ENCODE measurements at places on chromosomes 4 and X.

- DNase-seq, result no peak
Measured at GRCh38 chr4:92182006-92182735, 121.6 kb upstream of the GRID2 start.

- no peak for DNase-seq
Measured at GRCh38 chrX:108159028-108159670, 67.6 kb downstream of the ATG4A start.

DNA sequence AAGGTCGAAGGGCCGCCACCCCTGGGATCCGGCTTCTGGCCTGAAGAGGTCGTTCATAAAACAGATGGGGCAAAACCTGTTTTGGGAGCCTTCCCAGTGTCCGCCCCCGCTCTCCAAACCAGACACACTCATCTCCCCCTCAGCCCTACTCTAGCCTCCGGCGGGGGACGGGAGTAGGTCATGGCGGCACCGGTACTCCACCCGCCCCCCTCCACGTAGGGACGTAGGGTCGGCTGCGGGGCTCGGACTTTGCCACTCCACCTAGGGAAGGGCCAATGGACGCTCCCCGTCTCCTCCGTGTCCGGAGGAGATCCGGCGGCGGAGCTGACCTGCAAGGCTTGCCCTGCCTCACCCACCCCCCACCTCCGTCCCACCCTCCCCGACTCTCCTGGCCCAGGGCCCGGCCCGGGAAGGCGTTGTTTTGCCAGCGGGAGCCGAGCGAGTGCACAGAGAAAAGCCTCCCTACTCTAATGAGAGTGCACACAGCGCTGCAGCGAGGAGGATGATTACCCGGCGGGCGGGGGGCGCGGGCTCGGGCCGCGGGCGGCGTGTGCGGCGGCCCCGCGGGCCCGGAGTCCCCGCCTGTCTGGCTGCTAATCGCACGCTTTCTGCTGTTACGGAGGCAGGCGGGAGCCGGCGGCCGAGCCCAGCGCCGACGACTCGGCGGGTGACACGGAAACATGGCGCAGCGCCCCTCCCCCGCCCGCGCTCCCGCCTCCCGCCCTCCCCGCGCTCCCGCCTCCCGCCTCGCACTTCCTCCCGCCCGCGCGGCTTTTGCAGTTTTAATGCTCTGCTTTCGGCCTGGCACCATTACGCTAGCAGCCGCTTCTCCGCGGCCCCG is 8.3 kb upstream of the BCOR start:
- DNase-seq, result peak; percentile 65

- DNase-seq, result no peak
Measured at GRCh38 chrX:56882581-56882980, 112.8 kb downstream of the SPIN3 start.

DNA sequence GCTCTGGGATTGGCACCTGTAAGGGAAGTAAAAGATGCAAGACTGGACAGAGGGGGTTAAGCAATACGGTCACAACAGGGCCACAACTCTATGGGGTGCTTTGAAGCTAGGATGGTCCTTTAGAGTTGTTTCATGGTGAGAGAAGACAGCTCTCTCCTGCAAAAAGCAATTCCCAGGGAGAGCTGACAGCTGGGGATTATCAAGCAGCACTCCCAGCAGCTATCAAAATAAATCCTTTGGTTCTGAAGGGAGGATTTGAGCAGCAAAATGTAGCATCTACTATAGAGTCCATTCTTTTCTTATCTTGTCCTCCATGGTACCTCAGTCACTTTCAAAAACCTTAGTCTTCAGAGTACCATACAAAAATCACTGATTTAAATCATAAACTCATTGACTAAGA is 35.1 kb upstream of the AP1AR start:
- DNase-seq, result no peak
